ENCODE measurements at places on chromosomes 4 and X. TPM values are rescaled to one million over a fixed set of nuclear protein-coding genes. Genes with fewer than 3 reads are reported as not detected.

- no peak for DNase-seq
Observed at GRCh38 chrX:142251202-142251601, 46.1 kb upstream of the MAGEC2 start.

The RFC1 gene
- total RNA-seq: 87.1 TPM

The AFP gene
- not detected for total RNA-seq

DNA sequence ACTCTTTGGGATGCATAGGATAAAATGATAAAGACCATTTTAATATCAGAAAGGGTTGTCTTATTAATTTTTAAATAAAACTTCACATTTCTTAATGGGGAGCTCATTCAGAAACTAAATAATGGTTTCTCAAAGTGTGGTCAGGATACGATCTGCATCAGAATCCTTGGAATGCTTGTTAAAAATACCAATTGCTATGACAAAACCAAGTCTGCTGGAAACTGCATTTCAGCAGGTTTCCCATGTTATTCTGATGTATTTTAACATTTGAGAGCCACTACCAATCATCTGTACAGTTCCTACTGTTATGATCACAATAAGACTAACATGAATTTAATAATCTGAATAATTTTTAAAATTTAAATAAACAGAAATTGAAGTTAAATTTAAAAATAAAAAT lies 115.1 kb downstream of the SOWAHB start:
- no peak for DNase-seq

- no peak for DNase-seq
Observed at GRCh38 chr4:164768516-164768915, 14.6 kb downstream of the SMIM31 start.

The ADGRG4 gene
- not detected for total RNA-seq

DNA sequence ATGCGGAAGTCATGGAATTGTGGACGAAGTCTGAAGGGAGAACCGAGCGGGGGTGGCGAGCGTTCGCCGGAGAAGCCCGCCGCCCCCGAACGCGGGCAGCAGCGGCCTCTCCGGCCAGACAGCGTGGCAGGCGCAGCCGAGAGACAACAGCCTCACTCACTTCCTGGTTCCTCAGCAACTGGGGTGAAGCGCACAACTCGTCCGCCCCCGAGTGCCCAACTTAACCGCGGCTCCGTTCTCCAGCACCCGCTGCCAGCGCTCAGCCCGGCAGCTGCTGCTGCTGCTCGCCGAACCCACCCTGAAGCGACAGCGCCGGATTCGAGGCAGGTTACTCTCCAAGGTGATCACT lies 68.0 kb downstream of the NOCT start:
- DNase-seq: peak; percentile 80

DNA sequence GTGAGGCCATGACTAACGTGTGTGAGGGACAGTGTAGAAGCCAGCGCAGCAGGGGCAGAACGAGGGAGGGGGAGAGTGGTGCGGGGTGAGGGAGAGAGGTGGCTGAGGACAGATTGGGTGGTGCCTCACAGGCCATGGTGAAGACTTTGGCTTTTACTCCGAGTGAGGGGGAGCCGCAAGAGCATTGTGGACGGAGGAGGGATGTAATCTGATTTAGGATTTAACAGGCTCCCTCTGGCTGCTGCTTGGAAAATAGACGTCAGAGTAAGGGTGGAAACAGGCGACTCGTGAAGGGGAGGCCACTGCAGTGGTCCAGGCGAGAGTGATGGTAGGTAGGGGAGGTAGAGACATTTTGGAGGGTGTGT lies 13.0 kb downstream of the PPP1R3F start:
- no peak for DNase-seq

- no peak for DNase-seq
Observed at GRCh38 chrX:149837639-149838038, 43.3 kb upstream of the MAGEA8 start.

The MND1 gene
- total RNA-seq: 0.67 TPM

The TCEAL8 gene
- total RNA-seq: 16.8 TPM

DNA sequence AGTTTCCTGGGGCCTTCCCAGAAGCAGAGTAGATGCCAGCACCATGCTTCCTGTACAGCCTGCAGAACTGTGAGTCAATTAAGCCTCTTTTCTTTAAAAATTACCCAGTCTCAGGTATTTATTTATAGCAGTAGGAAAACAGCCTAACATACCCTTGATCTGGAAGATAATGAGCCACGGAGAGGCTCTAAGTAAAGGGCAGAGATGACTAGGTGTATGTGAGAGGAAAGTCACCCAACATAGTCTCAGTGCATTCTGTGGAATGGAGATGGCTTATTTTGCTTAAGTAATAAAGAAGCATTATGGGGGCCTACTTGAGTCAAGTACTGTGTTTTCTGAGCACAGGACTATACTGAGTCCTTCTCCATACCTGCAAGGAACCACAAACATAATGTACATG lies 199.5 kb downstream of the CPEB2 start:
- no peak for DNase-seq

DNA sequence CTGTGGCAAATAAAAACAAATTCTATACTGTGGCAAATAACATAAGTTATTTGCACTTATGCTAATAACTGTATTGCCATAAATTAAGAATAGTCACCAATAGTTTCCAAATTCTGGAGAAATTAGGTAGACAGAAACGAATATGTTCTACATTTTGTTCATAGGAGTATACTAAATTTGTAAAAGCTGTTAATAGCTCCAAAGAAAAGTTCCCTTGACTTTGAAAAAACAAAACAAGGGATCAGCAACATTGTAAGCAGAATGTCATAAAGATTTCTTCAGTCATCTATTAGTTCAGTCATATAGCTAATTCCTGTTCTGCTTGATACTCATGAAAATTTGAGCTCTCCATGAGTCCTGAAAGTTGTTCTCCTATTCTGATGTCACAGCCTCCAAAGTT lies 1472.8 kb downstream of the C4orf33 start:
- no peak for DNase-seq

- DNase-seq: no peak
Observed at GRCh38 chr4:174494726-174495125, 27.6 kb downstream of the HPGD start.

DNA sequence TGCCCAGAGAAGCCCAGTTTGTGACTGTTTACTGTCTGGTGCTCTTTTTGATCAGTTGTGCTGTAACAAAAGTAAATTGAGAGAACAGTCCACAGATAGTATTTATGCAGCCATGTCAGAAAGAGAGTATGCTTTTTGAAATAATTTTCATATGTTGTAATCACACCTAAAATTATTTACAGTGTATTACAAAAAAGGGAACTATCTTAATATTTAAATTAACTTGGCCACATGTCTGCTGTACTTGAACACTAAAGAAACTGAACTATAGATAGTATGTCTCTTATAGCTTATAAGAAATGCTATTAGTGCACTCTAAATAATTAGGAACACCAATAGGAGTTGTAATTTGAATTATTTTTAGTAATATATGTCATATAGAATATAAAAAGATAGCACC lies 30.2 kb downstream of the KIAA0232 start:
- DNase-seq: no peak

DNA sequence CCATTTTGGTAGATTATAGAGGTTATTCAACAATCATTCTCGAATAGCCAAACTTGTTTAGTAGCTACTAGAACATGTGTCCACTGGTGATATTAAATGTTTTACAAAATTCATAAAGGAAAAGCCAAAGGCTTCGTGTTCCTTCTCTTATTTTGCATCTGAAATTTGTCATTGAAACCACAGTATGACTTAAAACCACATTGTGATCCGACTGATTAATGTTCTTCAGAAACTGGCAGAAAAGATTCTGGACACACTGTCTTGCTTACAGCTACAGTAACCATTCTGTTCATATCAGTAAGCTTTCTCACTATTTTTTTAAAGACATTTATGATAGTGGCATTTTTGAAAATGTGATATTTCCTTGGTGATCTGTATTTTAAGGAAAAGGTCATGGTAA lies 2.6 kb upstream of the SMARCA1 start:
- DNase-seq: no peak

DNA sequence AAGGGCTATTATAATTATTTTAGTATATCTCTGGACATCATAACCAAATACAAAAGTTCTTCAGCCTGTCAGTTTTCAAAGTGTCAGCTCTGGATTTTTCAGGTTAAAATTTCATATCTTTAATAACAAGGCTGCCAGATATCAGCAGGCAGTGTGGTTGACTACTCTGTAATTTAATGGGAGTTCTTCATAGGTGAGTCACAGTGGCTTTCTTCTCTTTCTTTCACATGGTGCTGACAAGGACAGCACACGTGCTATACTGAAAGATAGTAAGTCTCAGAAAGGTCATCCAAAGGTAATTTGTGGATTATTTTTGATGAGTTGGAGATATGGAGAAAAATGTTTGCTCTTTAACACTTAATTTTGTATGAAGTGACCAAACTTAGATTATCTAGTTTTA lies 43.2 kb downstream of the GALNT7 start:
- DNase-seq: no peak

- peak; percentile 47 for DNase-seq
Observed at GRCh38 chr4:78951862-78952472, 12.7 kb upstream of the PAQR3 start.

DNA sequence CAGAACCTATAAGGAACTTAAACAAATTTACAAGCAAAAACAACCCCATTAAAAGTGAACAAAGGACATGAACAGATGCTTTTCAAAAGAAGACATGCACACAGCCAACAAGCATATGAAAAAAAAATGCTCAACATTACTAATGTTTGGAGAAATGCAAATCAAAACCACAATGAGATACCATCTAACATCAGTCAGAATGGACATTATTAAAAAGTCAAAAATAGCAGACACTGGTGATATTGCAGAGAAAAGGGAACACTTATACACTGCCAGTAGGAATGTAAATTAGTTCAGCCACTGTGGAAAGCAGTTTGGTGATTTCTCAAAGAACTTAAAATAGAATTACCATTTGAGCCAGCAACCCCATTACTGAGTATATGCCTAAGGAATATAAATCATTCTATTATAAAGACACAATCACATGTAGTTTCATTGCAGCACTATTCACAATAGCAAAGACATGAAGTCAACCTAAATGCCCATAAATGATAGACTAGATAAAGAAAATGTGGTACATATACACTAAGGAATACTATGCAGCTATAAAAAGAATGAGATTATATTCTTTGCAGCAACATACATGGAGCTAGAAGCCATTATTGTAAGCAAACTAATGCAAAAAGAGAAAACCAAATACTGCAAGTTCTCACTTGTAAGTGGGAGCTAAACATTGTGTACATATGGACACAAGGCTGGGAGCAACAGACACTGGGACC lies 1509.4 kb downstream of the TECRL start:
- no peak for DNase-seq

GRCh38 chrX:16215660-16216059 lies 48.4 kb downstream of the MAGEB17 start:
- no peak for DNase-seq

The ADAMTS3 gene
- total RNA-seq: not detected

DNA sequence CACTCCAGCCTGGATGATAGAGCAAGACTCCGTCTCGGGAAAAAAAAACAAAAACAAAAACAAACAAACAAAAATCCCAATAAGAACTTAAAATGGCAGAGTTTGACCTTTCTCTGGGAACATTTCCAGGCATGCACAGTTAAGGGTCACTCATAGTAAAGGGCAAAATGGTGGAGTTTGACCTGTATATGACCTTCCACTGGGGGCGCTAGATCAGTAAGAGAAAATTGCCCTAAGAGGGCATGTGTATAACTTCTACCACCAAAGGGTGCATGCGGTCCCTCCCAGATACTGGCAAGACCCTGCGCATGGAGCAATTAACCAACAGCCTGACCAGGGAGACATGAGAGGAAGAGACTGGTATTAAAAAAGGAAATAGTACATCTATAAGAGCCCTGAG lies 177.2 kb downstream of the MOSPD2 start:
- DNase-seq: no peak

The PRR32 gene
- not detected for total RNA-seq

The USP17L5 gene
- total RNA-seq: not detected

GRCh38 chr4:9808077-9808476 lies 26.6 kb downstream of the DRD5 start:
- DNase-seq: no peak

- DNase-seq: no peak
Observed at GRCh38 chr4:10153161-10153560, 36.6 kb upstream of the WDR1 start.

GRCh38 chr4:45423896-45424295 lies 697.5 kb upstream of the GNPDA2 start:
- no peak for DNase-seq

The KLHL4 gene
- 0.27 TPM for total RNA-seq

DNA sequence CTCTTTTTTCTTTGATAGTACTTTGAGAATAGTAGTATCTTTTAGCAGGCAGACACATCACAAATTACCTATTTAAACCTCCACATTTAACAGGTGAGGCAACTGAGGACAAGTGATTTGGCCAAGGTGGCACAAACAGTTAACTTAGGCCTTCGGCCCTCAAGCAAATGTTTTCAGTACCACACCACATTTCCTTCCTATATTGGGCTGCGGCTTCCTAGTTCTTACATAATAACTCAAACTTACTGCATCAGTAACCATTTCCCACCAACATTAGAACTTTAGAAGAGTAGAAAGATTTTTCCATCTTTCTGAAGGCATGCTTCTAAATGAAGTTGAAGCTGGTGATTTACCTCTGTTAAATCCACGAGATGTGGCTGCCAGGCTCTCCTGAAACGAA lies 63.2 kb upstream of the SLC4A4 start:
- no peak for DNase-seq

- no peak for DNase-seq
Observed at GRCh38 chr4:112381996-112382692, 85.0 kb downstream of the ALPK1 start.

DNA sequence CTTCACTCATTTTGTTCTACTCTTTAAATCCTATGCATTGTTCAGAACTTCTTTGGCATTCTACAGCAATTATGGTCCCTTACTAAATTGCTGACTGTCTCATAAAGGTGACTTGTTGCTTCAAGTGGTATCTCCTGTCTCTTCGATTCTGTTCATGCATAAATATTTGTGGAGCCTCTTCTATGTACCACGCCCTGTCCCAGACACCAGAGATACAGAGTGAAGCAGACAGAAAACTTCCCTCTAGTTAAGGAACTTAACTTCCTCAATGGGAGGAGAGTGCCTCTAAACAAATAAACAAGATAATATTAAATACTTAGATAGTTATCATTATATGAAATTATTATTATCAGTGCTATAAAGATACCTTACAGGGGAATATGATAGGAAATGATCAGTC lies 235.7 kb downstream of the FRAS1 start:
- no peak for DNase-seq

The MAGEA12 gene
- total RNA-seq: not detected

GRCh38 chrX:38409289-38409688 lies 56.9 kb downstream of the OTC start:
- DNase-seq: no peak

The SH3D19 gene
- not detected for total RNA-seq

The PFKFB1 gene
- total RNA-seq: 0.35 TPM

The SPACA5 gene
- not detected for total RNA-seq

DNA sequence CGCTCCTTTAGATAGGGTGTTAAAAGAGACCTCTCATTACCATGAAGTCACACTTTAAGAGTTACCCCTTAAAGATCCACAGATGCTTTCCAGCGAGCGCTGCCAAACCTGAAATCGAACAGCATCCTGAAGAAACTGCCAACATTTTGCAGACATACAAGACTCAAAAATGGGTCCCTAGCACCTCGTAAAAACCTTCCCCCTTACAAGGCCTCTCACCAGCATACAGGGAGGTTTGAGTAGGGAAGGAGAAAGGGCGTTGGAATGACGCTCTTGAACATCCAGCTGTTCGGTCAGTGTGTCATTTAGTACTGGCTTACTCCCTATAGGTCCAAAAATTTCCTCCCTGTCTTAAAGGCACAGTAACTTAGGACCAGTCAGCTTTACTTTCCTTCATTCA lies 45.3 kb upstream of the PGRMC1 start:
- DNase-seq: no peak

Measured in CD4-positive, CD25-positive, alpha-beta regulatory T cell (primary cell).